ENCODE measurements at places on chromosomes 3 and 15. TPM values are rescaled to one million over a fixed set of nuclear protein-coding genes. Genes with fewer than 3 reads are reported as not detected.
A peak's percentile ranks its signal among the peaks of the same experiment; 100 is the strongest.

- no peak overlapping the region for H3K27ac ChIP-seq
- peaks cover 19% of the 10 kb centered on the region for H3K4me1 ChIP-seq
- H3K4me3 ChIP-seq: no peak overlapping the region
- H3K36me3 ChIP-seq: no peaks in the 10 kb centered on the region
- DNase-seq: no peak
Observed at GRCh38 chr15:52094811-52095584, 17.6 kb downstream of the BCL2L10 start.

GRCh38 chr15:72797338-72797689, 13.8 kb upstream of the ADPGK start:
- peaks cover 41% of the 10 kb centered on the region for H3K27me3 ChIP-seq
- H3K27ac ChIP-seq: no peak overlapping the region
- H3K4me3 ChIP-seq: peak overlapping the region; percentile 40
- no peaks in the 10 kb centered on the region for H3K36me3 ChIP-seq

GRCh38 chr15:69790632-69791031, 307.1 kb downstream of the TLE3 start:
- no peaks in the 10 kb centered on the region for H3K4me1 ChIP-seq
- no peaks in the 10 kb centered on the region for H3K36me3 ChIP-seq
- no peak overlapping the region for H3K27ac ChIP-seq
- no peak for DNase-seq

DNA sequence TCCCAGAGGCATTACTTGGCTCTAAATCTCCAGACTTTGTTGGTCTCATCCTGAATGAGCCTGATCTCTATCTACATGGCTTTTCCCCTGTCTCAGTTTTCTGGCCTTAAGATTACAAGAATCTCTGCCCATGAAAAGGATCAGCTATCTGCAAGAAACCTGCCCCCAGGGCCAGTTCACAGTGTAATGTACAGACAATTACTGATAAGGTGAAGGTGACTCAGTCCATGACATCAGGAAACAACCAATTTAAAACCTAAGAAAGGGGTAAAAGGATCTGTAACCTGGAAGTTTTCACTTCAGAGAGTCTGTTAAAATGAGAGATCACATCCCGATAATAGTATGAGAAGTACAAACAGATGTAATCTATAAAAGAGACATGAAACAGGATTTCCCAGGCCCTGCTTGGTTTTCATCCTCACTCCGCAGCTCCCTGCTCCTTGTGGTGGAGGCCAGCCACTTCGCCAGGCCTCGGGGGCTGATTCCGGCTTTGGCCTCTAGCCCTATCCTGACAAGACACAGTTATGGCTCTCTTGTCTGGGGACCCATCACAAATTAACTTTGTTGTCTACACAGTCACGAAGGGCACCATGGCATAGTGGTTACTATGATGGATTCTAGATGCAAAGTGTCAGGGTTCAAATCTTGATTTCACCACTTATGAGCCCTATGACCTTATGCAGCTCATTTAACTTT, 136.9 kb downstream of the THSD4 start:
- H3K4me1 ChIP-seq: no peaks in the 10 kb centered on the region
- no peaks in the 10 kb centered on the region for H3K27me3 ChIP-seq
- no peak overlapping the region for H3K27ac ChIP-seq
- no peaks in the 10 kb centered on the region for H3K36me3 ChIP-seq
- DNase-seq: no peak
- H3K4me3 ChIP-seq: no peak overlapping the region

GRCh38 chr3:78088006-78088405, 1048.1 kb downstream of the ROBO2 start:
- no peak overlapping the region for H3K4me3 ChIP-seq
- no peaks in the 10 kb centered on the region for H3K4me1 ChIP-seq
- no peak overlapping the region for H3K27ac ChIP-seq

DNA sequence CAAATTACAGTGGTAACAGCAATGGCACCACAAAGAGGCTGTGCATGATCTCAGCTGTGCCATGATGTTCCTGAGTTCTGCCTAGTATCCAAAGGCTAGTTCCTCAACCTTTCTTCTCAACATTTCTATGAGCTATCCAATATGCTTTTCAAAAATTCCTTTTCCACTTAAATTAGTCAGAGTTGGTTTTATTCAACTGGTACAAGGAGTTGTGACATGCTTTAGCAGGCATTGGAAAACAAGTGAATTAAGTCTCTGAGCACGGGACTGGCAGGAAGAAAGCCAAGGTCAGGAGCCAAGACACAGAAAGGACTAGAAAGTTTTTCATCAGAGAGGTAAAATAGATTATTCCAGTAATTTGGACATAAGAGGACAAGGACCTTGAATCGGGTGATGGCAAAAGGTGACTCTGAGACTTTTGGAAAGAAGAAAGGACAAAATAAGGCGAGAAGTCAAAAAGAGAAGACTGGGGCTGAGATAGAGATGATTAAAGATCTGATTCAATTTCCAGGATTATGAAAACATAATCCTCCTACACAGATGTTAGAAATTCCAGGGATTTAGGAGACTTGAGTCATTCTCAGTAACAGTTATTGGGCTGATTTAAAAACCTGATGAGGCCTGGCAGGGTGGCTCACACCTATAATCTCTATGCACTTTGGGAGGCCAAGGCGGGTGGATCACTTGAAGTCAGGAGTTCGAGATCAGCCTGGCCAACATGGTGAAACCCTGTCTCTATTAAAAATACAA, 36.1 kb downstream of the PBRM1 start:
- H3K27me3 ChIP-seq: no peaks in the 10 kb centered on the region
- DNase-seq: no peak
- H3K36me3 ChIP-seq: peaks cover 84% of the 10 kb centered on the region

DNA sequence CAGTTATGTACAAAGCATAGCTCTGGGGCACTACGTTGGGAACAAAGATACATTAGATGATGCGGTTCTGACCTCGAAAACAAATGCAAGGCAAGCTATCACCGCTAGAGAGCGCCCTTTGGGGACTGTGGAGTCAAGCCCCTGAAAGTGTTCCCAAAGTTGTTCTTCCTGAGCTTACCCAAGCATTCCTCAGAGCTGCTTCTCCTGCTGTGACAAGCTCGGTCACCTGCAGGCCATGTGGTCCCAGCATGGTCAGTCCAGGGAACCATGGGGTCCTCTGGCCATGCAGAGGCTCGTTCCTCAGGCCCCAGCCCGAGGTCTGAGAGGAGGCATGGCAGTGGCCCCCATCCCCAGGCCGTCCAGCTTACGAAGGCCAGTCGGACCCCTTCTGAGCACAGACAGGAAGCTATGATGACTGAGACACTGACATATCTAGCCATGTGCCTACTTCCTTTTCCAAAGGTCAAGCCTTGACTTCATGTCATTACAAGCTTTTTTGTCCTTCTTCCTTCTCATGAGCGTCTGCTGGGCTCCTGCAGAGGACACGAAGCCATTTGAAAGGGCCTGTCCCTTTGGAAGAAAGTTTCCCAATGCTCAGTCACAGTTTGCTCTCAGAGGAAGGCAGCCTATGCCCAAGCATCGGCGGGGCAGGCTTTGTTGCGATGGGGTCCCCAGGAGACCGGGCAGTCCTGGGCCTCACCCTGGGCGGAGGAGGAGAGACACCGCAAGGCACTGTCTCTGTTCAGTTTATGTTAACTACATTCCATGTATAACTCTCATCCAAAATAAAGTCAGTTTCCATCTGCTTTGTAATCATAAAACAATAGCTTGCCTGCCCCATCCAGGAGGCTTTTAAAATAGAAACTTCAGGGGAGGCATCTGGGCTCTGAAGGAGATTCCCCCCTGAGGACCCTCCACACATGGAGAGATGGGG, 79.3 kb downstream of the ATP10A start:
- H3K27ac ChIP-seq: peak overlapping the region; percentile 35
- no peaks in the 10 kb centered on the region for H3K27me3 ChIP-seq
- DNase-seq: peak; percentile 77
- peaks cover 56% of the 10 kb centered on the region for H3K4me1 ChIP-seq
- H3K4me3 ChIP-seq: no peak overlapping the region

DNA sequence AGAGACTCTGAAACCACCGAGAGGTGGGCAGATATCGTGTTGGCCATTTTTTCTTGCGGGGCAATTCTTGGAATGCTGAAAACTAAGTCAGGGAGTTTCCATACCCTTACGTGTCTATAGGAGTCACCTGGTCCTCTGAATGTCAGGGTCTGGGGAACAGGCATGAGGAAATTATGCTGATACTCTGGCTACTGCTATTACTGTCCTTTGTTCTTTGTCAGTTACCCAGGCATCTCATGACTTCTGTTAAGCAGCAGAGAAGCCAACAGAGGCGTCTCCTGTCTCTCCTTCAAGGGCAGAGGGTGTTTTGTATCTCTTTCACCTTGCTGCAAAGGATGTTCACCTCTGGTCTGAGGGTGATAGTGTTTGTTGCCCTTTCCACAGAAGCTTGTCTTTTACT, 559.5 kb upstream of the CCDC54 start:
- no peaks in the 10 kb centered on the region for H3K36me3 ChIP-seq
- H3K4me1 ChIP-seq: no peaks in the 10 kb centered on the region
- no peak overlapping the region for H3K4me3 ChIP-seq
- no peak overlapping the region for H3K27ac ChIP-seq
- no peaks in the 10 kb centered on the region for H3K27me3 ChIP-seq

GRCh38 chr15:25875566-25875965, 12.4 kb upstream of the ATP10A start:
- H3K27me3 ChIP-seq: no peaks in the 10 kb centered on the region
- H3K4me1 ChIP-seq: no peaks in the 10 kb centered on the region
- H3K4me3 ChIP-seq: no peak overlapping the region
- no peak overlapping the region for H3K27ac ChIP-seq

Gene STRA6
- polyA plus RNA-seq: not detected

Gene EPHB3
- 0.80 TPM for polyA plus RNA-seq

Gene SCAANT1
- polyA plus RNA-seq: not detected

Gene CFAP92
- 0.19 TPM for polyA plus RNA-seq

Gene ASB7
- polyA plus RNA-seq: 7.6 TPM

Gene ARHGAP31
- 9.8 TPM for polyA plus RNA-seq

Gene TLR9
- polyA plus RNA-seq: not detected

Gene ARGFX
- polyA plus RNA-seq: not detected

Gene ARID3B
- 2.3 TPM for polyA plus RNA-seq
